ENCODE measurements at places on chromosomes 6 and 20.
A peak's percentile ranks its signal among the peaks of the same experiment; 100 is the strongest.

- DNase-seq, result no peak
Measured at GRCh38 chr6:6251555-6252280, 68.7 kb downstream of the F13A1 start.

DNA sequence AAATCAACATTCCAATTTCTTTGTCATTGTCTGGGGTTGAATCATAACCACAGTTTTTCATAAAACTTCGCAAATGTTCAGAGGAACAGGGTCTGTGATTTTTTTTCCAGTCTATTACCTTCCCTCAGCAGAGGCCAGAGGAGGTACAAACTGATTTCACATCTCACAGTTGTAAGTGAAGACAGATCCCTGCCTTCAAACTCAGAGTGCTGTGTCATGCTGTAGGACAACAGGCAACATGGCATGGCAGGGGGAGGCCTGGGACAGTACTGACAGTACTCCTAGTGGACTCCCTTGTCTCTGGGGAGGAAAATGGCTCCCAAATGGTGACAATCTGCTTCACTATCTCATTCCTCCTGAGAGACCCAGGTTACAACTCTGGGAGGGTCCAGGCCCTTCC, 308.6 kb downstream of the CDC5L start:
- peak; percentile 88 for DNase-seq

GRCh38 chr6:12596731-12597130, 119.8 kb upstream of the PHACTR1 start:
- no peak for DNase-seq

DNA sequence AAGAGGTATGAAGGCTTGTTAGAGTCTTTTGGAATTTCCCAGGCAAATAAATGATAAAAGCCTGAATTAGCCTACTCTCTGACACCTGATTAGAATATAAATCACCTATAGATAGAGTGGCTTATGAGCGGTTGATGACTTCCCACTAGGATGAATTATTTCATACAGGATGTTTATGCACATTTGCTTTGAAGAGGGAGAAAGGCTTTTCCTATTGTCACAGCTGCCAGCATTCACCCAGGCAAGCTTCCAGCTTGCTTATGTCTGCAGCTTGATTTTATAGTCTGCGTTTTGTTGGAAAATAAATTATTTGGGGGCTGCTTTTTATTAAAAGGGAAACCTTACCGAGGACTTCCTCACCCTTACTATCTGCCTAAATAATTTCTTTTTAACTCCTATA, 51.3 kb upstream of the EIF2S2 start:
- DNase-seq, result no peak

DNA sequence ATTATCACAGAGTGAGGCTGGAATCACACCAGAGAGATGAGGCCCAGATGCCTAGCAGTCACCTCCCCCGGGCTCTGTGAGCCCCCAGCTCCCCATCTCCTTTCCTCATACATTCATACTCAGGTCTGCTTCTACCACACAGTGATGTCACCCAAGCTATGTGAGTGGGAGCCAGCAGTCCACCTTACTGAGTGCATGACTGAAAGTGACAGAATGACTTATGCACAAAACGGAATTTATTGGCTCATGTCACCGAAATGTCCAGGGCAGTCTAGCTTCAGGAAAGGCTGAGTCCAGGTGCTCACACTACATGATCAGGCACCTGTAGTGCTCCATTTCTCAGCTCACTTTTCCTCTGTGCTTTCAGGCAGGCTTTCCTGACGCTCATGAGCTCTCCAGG, 36.7 kb upstream of the CCN6 start:
- DNase-seq, result no peak

Data from AG09309 (cell line).